Common myeloid progenitor, CD34-positive (primary cell): ENCODE measurements at places on chromosomes 6 and 20.

GRCh38 chr6:133855276-133855990 is 33.5 kb upstream of the TCF21 start:
- no peak for DNase-seq

- DNase-seq = no peak
Observed at GRCh38 chr6:168293636-168294530, 25.7 kb downstream of the DACT2 start.

DNA sequence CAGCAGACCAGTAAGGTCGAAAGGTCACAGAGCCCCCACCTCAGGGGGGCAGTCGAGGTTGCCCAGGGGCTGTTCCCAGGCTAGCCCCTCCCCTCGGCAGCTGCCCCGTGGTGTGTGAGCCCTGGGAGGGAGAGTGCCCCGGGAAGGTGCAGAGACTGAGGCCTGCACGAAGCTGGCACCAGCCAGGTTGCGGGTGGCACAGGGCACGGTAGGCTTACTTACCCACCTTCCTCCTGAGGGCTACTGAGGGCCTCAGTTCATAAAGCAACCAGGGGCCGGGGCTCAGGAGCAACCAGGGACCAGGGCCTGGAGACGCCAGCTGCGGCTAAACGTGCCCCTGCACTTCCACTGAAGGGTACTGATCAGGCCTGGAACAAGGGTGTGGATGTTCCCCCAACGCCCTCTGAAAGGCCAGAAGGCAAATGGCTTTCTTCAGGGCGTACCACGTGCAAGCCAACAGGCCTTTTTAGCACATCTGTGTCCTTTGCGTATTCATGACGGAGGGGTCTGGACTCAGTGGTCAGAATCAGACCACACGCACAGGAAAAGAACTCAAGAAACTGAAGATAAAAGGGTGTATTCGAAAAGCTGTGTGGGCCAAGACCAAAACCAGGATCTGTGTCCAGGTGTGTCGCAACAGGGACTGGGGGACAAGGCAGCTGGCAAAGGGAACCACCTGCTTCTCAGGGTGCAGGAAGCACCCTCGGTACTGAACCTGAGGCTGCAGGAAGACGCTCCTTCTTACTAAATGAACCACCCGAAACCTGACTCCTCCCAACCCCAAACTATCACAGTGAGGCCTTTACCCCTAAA is 24.5 kb upstream of the TCFL5 start:
- no peak for DNase-seq

DNA sequence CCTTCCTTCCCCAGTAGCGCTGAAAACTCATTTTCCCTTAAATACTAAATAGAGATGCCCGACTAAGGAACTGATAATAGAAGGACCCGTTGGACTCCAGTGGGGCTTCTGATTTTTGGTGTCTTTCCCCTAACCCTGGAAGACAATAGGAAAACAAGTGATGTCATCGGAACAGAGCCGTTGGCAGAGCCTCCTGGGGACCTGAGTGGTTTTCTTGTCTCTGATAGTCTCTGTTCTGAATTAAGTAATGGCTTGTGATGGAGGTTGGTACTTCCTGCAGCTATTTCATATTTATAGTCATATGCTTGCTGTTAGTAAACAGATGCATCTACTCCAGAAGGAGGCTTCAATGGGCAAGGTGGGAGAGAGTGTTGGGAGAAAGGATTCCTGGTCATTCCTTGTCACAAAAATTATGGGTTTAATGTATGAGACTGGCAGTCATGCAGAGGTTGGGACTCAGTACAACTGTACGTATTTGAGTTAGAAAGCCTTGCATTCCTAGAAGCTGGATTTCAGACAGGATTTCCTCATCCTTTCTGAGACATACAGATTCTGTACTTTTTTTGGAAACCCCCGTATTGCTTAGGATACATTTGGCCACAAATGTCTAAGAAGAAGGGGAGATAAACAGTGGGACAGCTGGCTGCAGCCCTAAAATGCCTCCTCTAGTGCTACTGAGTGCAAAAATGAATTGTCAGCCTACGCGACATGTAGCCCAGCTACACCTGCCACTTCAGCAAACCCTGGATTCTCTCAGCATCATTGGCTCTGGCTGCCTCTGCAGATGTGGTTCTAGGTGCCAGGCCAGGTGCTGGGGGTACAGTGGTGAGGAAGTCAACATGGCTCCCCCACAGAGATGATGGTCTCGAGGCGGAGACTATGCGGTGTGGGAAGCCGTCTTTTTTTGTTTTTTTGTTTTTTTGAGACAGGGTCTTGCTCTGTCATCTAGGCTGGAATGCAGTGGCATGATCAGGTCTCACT is 38.1 kb downstream of the CDS2 start:
- DNase-seq = no peak

DNA sequence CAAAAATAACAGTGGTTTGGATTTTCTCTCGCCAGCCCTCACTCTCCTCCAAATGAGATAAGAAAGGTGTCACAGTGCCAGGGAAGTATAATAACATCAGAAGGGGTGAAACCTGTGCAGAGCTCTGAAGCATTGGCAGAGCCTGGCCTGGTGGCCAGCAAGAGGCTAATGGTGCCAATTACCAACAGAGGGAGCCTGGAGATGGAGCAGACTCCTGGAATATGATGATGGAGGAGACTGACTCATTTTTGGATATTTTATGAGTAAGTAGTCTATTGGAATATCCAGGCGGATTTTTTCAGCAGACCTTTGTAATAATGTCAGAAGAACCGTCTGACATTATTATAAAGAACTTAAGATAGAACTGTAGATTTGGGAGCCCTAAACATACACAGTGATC is 442.6 kb upstream of the MARCKS start:
- DNase-seq = no peak

GRCh38 chr20:60060593-60060992 is 102.4 kb downstream of the CDH26 start:
- no peak for DNase-seq

- no peak for DNase-seq
Observed at GRCh38 chr6:45514454-45515230, 136.9 kb upstream of the SUPT3H start.

- peak; percentile 11 for DNase-seq
Observed at GRCh38 chr6:139474145-139475108, 100.0 kb upstream of the CITED2 start.

GRCh38 chr20:10982692-10983091 is 308.9 kb upstream of the JAG1 start:
- DNase-seq = no peak

DNA sequence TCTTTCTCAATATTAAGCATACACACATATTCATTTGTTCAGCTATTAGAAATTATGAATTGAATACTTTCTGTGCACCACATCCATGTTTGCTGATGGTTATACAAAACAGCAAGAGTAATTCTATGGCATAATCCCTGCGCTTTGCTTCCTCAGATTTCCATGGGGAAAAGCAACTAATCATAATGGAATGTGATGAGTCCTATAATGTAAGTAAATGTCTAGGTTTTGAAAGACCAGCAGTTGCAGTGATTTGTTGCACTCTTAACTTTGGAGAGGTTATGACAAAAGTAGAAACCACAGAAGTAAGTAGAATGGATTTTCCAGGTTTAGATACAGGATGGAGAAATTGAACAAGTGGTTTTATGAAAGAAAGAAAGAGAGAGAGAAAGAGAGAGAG is 652.1 kb downstream of the CBLN4 start:
- no peak for DNase-seq

DNA sequence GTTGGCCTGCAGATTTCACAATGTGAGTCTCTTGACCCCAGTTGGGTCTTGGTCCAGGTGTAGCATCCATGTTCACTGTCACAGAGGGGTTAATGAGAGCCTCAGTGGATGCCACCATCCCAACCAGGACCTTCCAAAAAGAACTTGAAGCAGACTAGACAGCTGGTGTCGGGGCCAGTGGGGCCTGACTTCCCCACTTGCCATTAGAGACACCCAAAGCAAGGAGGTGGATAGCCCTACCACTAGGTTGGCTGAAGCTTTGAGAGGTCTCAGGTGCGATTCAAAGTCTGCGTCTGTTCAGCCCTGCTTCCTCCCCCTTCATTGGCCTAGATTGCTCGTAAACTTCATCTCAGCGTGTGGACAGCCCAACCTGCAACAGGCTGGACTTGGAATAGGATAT is 196.4 kb upstream of the RREB1 start:
- no peak for DNase-seq
